Activated CD4-positive, CD25-positive, alpha-beta regulatory T cell treated with anti-CD3 and anti-CD28 coated beads, Interleukin-2, amount 50 U/mL, for 72 hours (primary cell): ENCODE measurements at places on chromosomes 6 and 20.

GRCh38 chr6:140809694-140810101, 1323.0 kb upstream of the GJE1 start:
- no peak for DNase-seq

DNA sequence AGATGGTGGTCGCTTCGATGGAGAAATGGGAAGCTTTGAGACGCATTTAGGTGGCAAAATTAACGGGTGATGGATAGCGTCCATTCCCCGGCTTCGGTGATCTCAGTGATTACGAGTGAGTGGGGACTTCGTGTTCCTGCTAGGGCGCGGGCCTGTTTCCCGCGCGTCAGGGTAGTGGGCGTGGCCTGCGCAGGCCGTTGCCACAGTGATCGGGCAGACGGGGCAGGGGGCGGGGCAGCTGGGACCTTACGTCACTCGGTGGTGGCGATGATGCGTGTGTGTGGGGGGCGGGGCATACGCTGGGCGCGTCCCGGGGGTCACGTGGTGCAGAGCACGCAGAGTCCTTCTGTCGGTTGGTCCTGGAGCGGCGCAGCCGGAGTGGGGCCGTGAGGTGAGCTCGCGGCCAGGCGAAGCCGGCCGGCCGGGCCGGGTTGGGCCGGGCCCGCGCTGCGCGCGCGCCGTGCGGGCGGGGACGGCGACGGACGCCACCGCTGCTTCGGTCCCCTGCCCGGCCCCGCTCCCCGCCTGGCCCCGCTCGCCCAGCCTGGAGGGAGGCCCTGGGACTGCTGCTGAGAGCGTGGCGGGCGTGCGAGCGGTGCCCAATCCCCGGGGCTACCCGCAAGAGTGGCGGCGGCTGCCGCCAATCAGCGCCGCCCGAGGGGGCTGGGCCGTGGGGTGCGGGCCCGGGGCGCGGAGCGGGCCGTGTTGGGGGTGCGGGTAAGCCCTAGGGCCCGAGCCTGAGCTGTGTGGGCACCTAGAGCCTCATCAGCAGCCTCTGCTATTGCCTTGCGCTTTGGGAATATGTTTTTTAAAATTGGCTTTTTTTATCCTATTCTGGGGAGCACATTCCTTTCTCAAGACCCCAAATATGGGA, at the start of gene PHF20:
TSS of gene PHF20 (plus strand) at position 327 of the 874 bp plus-strand sequence. CDS start 29,508 bp downstream, outside the sequence.
- peak; percentile 100 for DNase-seq

DNA sequence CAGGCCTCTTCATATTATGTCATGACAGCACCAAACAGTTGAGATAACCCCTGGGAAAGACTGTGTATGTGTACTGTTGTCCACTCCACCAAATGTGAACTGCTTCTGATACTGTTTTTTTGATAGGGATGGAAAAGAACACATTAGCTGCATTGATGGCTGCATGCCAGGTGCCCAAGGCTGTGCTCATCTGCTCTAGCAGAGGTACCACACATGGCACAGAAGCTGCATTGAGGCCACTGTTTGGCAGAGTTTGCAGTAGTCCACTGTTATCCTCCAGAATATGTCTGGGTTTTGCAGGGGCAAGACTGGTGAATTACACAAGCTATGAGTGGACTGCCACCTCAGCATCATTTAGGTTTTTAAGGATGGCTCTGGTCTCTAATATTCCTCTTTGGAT, 28.2 kb upstream of the ELMO2 start:
- no peak for DNase-seq

- no peak for DNase-seq
Observed at GRCh38 chr6:128676456-128676855, 156.1 kb upstream of the PTPRK start.

DNA sequence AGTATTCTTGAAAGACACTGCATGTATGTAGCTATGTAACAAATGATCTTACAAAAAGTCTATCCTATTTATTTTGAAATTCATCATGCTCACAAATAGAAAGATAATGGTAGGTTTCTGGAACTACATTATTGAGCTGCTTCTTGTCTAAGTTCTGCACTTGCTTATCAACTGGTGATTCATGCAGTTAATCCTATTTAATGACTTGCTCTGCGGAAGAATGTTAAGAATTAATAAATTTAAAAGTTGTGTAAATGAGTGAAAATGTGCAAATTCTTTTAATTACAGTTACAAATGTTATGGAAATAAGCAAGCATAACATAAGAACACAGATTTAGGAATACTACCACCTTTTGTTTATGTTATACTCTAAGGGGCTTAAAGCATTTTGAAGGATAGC, 67.1 kb upstream of the MCM9 start:
- DNase-seq = no peak

GRCh38 chr6:151288712-151289398, 49.1 kb downstream of the AKAP12 start:
- no peak for DNase-seq

DNA sequence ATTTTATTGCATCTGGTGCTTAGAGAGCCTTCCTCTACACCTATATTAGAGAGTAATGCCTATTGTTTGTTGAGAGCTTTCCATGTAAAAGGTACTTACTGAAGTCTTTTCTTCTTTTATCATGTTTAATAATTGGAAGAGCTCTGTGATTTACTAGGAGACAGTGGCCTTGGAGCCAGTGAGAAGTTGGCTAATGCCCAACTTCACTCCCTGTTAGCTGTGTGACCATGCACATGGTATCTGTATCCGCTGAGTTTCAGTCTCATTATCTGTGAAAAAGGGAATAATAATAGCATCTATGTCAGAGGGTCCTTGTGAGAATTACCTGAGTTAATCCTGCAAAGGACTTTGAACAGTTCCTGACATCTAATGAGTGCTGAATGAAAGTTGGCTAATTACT, 105.0 kb downstream of the CD109 start:
- DNase-seq = no peak

- DNase-seq = no peak
Observed at GRCh38 chr6:80321011-80321410, 214.5 kb downstream of the BCKDHB start.

DNA sequence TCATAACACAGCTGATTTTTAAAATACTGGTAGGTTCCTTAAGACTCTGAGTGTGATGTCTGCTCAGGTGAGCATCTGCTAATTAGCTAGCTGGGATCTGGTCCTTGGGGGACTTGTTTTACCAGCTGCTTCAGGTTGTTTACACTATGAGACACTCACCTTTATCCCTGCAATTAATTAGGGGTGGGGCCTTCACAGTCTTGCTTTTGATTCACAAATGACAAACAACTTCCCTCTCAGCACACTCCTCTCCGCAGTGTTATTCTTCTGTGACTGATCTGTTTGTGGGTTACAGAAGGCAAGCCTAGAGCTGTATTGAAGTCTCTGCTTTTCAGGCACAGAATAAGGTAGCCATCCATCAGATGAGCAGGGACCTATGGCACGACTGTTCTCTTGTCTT, 62.0 kb upstream of the CD83 start:
- no peak for DNase-seq

GRCh38 chr20:63158352-63158751, 57.6 kb downstream of the YTHDF1 start:
- DNase-seq = no peak

DNA sequence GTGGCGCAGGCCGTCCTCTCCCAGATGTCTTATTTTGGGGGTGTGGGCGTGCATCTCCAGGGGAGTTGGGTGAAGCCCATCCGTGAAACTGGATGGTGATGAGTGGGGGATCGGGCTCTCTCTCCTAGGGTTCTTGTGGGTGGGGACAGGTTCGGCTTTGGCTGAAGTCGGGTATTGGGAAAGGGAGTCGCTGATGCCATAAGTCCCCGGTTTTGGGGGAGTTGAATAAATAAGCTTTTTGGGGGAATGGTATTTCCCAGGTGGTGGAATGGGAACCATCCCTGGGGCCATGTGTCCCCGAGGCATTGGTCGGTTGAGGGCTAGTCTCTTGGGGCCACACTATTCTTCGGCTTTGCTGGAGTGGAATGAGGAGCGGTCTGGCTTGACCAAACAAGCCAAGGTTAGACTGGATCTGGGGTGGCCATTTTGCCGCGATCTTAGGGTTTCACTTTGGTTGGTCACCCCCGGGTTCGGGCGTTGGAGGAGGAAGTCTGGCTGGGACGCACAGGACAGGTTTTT, 481 bp downstream of the ZNF133 start:
- no peak for DNase-seq

DNA sequence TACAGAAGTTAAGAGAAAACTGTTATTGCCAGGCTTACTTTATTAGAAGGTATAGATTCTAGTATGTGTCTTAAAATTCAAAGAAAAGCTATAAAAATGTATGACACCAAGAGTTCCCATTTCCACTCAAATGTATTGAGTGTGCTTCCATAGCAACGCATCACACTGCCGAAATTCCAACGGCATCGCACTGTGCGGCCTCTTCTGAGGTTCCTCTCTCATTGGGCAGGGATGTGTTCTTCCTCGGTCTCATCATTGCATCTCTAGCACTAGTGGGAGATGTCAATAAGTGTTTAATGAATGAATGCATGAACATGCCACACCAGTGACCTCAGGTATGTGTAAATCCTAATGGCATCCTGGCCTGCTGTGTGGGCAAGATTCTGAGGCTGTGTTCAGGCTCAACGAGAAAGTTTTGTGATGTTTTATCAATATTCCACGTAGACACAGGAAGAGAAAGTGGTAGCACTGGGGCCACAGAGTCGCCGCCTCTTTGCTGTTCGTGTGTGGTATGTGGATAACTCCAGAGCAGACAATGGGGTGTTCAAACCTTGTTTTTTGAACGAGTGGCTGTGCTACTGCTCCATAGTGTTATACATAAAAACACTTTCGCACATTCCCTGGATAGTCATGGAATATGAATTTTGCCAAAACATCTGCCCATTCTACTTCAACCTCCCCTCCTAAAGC, 171.6 kb downstream of the ADGB start:
- DNase-seq = no peak

DNA sequence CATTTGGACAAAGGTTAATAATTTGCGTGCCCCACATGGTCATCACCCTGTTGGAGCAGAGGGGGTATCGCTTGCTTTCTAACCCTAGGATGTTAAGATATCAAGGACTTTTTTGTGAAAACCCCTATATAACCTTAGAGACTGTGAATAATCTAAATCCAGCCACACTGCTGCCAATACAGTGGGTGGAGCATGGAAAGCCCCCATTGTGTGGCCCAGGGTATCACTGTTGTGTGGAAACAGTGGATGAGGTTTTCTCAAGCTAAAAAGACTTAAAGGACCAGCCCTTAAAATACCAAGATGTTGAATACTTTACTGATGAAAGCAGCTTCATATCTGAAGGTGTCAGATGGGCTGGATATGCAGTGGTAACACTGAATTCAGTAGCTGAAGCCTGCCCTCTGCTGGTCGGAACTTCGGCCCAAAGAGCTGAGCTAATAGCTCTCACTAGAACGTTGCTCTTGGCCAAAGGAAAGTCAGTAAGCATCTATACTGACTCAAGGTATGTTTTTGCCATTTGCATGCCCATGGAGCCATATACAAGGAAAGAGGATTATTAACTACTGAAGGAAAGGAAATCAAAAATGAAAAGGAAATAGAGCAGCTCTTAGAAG, 695.2 kb downstream of the PHF3 start:
- no peak for DNase-seq
